ENCODE measurements at places on chromosomes 3 and 15.

DNA sequence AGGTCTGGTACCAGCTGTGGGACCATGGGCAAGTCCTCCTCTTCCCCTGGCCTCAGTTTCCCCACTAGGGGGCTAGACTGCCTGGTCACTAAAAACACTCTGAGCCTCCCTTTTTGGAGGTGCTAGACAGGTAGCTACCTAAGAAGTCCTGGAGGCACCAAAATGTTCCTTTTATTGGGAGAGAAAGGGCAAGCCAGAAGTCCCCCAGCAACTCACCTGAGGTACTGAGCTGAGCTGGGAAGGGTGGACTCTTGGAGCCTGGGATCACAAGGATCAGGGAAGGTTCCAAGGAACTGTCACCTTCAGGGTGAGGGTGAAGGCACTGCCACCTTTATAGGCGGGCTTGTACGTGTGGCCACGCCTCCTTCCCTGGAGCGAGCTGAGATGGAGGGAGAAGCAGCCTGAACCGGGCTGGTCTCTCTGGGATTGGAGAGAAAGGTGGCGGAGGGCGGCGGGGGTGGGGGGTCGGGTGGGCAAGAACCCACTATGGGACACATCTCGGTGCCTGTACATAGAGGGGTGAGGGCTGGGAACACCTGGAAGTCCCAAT lies at the start of gene CYP1A1:
Gene CYP1A1, minus strand, starts transcription at position 304 of the 550 bp plus-strand sequence. CDS start 2,431 bp downstream, outside the sequence.
- DNase-seq, result no peak

- DNase-seq, result no peak
These were observed 2.4 kb upstream of the POPDC2 start for GRCh38 chr3:119662604-119663373.

- DNase-seq, result no peak
These were observed 88.4 kb downstream of the APBA2 start for GRCh38 chr15:28974142-28974541.

DNA sequence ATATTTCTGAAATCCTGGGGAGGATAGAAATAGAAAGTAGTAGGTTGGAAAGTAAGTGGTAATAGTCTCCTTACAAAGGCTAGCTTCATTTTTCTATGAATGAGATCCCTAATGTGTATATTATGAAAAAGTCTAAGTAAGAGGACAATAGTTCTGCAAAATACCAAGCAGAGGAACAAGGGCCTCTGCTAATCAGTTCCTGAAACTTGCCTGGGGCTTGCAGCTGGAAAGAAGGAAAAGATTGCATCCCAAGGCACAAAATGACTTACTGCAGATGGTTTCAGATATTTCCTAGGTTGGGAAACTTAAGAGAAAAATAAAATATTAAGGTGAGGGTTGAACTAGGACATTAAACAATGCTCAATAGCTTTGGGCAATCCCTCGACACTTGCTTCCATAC lies 293.6 kb downstream of the GAP43 start:
- DNase-seq, result no peak
